Stimulated activated CD8-positive, alpha-beta memory T cell treated with anti-CD3 and anti-CD28 coated beads, Interleukin-4, amount 100 ng/mL, for 24 hours (primary cell): ENCODE measurements at places on chromosomes 1 and 21.

DNA sequence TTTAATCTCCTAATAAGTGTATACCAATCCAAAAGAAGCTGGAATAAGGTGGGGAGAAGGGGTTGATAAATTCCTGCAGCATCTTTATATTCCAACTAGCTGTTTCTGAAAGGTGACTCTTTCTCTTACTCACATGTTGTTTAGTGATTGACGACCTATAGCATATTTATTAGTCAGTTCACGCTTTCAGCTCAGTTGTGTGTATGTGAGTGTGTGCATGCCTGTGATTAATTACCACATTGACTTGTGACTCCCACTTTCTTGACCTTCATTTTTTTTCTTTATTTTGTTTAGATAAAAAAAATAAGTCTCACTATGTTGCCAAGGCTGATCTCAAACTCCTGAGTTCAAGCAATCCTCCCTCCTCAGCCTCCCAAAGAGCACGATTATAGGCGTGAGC, 44.4 kb downstream of the ATP2B4 start:
- no peak for DNase-seq

DNA sequence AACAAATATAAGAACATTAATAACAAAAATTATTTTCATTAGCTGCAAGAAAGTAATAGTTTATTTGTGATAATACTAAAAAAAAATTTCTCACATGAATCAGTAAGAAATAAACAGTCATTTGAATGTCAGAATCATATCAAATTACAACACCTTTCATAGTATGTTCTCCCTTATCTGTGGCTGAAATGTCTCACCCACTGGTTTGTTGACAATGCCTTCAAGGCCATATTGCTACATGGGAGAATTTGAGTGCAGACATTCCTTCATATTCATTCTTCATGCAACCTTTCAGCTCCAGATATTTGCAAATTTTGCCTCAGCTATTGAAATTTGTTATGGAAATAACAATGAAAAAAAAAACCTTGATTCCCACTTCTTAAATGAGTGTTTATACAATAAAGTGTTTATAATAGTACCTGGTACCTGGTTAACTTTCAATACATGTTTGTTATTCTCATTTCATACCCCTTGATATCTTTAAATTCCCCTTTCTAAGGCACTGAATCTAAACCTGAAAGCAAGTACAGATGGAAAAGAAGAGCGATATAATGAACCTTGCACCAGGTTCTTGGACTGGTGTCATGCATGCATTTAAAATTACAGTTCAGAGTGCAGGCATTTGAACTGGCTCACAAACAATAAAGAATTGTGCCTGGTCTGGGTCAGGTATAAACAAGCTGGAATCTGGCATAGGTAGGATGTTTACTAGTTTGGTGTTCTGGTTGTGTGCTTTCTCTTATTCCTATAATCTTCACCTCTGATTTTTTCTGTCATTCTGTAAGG, 242.2 kb upstream of the ADGRL2 start:
- no peak for DNase-seq

GRCh38 chr1:28773105-28773504, 36.4 kb downstream of the YTHDF2 start:
- no peak for DNase-seq

GRCh38 chr1:5892329-5892728, 99.9 kb downstream of the NPHP4 start:
- DNase-seq = no peak

- DNase-seq = no peak
These were observed 230.7 kb downstream of the TGFB2 start for GRCh38 chr1:218575856-218576255.

DNA sequence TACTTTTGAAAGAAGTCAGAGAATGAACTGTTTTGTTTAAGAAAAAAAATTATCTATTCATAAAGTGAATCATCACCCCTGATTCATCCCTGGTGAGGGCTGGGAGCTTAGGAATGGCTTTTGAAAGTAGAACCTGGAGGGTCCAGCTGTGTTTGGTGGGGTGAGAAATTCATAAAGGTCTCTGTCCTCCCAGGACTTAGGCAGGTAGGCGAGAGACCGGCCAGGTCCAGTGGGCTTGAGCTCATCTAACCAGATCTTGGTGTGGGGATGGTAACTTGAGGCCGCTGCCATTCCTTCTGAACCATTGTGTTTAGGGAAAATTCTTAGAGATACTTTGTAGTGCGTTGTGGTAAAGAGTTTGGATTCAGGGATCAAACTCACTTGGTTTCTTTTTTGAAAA, 156.8 kb upstream of the TNR start:
- DNase-seq = no peak

- peak; percentile 1 for DNase-seq
These were observed 776 bp downstream of the KDM1A start for GRCh38 chr1:23019863-23020625.

- no peak for DNase-seq
These were observed 199.5 kb downstream of the AGBL4 start for GRCh38 chr1:49824261-49824660.

DNA sequence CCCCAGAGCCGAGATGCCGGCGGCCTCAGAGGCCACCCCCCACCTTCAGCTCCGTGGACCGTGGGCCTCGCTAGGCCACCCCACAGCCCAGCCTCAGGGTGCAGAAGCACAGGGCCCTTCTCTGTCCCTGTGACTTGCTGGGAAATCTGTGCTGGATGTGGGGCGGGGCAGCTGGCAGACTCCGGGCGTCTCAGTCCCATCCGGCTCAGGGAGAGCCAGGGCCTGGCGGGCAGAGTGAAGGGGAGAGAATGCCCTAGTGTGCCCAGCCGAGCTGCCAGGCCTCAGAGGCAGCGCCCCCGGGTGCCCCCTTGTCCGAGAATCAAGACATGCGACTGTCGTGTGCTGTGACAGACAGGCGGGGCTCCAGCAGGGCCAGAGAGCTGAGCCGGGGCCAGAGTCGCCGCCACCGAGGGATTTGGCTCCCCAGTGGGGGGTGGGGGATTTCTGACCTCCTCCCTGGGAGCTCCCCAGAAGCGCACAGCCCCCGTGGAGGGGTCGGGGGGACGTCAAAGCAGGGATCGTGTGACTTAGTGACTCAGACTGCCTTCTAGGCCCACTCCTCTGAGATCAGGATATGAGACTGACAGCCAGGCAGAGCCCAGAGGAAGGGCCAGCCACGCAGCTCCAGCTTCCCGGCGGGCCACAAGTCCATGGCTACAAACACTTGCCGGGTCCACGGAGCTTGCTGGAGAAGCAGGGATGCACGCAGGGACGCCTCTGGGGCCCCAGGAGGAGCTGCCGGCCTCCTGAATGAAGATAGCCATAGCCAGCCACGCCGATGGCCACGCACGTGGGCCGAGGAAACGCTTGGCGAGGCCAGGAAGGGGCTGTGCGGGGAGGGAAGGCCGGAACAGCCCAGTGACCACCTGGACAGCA, 11.9 kb downstream of the COL6A1 start:
- DNase-seq = no peak

DNA sequence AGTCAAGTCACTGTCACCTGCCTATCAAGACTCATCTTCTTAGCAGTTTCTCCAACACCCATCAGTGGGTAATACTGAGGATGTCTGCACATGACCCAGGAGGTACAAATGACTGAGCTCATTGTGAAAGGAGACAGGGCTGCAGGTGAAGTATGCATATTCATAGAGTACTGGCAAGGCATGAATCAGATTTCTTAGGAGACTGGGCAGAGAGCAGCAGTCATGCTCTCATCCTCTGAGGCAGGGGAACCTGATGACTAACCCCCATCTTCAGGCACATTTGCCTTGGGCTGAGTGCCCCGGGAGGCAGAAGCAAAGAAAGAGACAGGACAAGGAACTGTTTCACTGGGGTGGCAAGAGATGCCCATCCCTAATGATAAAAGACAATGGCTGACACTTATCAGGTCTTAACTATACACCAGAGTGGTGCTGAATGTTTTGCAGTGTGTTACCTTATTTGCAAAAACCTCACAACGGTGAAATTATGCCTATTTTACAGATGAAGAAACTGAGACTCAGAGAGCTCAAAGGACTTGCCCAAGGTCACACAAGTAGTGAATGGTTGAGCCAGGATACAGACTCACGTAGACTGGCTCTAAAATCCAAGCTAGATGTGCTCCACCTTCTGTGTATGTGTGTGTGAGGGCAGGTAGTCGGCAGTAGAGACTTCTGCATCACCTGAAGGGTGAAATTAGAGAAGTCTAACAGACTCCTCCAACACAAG, 9.2 kb upstream of the GRHL3 start:
- no peak for DNase-seq

DNA sequence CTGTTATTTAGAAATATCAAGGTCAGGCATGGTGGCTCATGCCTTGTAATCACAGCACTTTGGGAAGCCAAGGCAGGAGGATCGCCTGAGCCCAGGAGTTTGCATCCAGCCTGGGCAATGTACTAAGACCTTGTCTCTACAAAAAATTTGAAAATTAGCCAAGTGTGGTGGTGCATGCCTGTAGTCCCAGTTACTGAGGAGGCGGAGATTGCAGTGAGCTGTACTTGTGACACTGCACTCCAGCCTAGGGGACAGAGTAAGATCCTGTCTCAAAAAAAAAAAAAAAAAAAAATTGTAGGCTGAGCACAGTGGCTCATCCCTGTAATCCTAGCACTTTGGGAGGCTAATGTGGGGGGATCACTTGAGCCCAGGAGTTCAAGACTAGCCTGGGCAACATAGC, 45.3 kb downstream of the PIK3CD start:
- no peak for DNase-seq

DNA sequence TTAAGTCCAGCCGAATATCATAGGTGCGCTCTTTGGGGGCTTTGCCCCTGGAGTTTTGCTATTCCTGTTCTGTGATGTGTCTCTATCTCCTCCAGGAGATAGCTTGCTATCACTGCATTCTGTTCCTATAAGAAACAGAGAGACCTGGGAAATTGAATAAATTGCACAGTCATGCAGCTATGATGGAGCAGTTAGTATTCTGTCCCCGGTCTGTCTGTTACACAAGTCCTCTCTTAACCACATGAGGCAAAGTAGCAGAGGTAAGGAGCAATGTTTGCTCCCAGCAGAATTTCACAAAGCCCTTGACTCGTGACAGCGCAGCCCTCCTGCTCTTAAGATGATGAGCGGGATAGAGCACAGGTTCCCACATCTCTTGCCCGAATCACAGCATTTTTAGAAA, 63.9 kb upstream of the GRHL3 start:
- DNase-seq = no peak

DNA sequence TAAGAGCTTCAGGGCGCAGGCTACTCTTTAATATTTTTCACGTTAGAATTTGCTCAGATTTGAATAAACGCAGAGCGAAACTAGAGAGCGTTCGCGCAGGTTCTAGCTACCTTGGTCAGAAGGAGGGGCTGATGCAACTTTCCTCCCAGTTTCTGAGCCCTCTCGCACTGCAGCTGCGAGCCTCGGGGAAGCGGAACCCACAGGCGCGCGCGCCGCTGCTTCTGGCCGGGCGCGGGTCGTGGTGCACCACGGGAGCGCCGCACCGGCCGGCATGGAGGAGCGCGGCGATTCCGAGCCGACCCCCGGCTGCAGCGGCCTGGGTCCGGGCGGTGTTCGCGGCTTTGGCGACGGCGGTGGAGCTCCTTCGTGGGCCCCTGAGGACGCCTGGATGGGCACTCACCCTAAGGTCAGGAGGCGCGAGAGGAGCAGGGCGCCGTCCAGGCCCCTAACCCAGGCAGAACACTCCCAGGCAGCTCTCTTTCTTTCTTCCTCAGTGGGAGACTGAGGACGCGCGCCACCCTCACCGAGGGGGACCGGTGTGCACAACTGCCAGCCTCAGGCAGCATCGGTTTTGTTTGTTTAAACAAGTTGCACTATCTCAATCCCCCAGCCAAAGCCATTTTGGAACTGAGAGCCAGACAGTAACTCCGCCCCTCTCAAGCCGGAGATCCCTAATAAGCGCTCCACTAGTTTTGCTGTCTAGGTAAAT, at the start of gene TSEN15:
Gene TSEN15 (plus strand): TSS at position 246 of the 709 bp plus-strand sequence. CDS start 26 bp downstream, at position 272.
- DNase-seq = peak; percentile 71

DNA sequence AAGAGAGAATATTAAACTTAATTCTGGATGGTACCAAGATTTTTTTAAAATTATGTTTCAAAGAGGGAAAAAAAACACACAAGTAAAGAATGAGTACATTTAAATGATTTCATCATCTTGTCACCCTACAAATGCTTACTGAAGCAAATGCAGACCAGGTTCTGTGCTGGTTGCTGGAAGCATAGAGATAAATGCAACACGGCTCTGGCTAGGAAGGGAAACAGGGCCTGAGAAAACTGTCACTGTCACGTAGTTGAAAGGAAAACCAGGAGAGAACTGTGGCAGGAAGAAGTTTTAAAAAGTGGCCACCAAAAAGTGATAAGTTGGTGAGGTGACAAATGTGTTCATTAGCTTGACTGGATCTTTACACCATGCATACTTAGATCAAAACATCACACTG, 336.9 kb upstream of the NFIA start:
- DNase-seq = no peak

GRCh38 chr1:110004583-110004982, 20.0 kb downstream of the AHCYL1 start:
- no peak for DNase-seq

DNA sequence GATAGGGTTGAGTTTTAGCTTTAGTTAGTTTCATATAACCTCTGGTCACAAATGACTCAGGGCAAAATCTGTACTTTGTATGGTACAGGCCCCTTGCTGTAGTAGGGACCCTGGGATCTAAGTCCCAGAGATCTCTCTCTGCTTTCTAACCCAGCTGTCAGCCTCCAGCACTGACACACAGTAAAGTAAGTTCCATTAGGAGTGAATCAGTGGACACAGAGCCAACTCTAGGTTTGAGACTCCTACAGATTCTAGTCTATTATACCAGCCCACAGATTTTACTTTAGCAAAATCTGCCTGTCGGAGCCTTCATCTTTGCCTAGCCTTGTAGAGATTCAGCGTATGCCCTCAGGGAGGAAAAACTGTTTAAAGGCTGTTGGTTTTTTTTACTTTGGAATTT, 52.5 kb downstream of the ANGPTL1 start:
- DNase-seq = no peak

GRCh38 chr1:152907686-152908601, at the start of gene IVL:
TSS of gene IVL (plus strand) at chr1:152908546. CDS start at chr1:152909798, 1,252 bp downstream.
- no peak for DNase-seq

DNA sequence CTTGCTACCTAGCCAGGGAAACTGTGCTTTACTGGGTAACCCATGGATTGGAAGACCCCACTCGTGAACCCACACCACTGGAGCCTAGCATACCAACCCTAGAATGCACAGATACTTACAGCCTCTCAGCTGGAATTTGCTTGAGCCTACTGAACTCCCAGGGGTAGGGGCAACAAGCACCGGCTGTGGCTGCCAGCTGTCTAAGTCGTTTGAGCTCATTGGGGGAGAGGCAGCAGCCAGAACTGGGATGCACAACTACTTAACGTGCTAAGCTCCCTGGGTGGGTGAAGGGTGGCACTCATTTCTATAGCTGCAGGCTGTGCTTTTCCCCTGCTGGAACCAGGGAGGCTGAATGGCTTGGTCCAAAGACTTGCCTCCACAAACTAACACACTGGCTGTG, 212.4 kb downstream of the ZNF648 start:
- DNase-seq = no peak

DNA sequence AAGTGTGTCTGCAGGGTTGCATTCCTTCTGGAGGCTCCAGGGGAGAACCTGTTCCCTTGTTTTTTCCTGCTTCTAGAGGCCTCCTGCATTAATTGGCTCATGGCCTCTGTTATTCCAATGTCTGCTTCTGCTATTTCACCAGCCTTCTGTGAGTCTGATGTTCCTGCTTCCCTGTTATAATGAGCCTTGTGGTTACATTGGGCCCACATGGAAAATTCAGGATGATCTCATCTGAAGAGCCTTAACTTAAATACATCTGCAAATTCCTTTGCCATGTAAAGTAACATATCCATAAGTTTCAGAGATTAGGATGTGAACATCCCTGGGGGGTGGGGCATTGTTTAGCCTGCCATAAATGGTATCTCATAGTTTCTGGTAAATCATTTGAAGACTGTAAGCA, 181.1 kb downstream of the RWDD3 start:
- DNase-seq = no peak

GRCh38 chr1:56571448-56571847, 7.9 kb downstream of the PLPP3 start:
- DNase-seq = no peak

- no peak for DNase-seq
These were observed 34.3 kb upstream of the TTC4 start for GRCh38 chr1:54681358-54681757.
